ENCODE measurements at places on chromosomes 4 and X.

DNA sequence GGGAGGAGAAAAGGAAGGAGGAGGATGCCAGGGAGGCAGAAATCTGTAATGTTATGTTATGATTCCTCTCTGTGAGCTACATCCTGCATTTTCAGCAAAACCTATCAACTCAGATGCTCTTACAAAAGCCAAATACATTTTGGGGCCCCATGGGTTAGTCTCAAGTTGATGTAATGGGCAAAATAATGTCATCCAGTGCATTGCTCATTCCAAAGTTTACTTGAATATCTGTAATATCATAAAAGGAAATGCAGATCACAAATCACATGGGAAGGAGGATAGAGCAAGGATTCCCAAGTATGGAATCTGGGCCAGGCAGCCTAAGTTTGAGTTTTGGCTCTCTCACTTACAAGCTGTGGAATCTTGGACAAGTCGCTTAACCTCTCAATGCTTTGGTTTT, 74.9 kb upstream of the SOD3 start:
- DNase-seq: no peak

DNA sequence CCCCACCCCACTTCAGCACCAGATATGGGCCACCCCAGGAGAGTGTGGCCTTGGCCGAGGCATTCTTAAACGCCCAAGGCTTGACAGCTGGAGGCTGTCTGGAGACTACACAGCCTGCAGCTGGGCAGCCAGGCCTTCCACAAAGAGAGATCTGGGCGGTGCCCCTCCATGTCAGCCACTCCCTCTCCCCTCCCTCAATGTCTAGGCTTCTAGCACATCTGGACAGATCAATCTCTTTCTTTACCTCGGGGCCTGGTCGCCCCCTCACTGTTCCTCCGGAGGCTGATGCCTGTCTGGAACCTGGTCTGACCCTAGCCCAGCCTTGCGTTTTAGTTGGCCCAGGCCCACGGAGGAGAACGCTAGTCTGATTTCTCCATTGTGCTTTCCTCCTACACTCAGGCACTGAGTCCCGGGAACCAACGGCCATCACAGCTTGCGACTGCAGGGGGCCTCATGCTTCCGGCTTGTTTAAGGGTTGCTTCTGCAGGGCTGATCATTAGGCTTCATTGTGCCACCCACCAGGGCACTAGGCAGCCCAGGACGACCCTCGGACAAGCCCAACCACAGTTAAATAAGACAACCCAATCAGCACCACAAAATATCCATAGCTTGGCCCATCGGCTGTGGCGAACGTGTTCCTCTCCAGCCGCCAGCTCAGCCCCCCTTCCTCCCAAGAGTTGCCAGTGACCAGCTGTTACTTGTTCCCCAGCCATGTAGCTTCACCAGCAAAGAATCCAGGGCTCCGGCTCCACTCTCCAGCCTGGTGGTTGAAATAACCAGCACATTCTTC, 200.6 kb downstream of the BCOR start:
- DNase-seq: no peak

- no peak for DNase-seq
These were observed 69.9 kb downstream of the TEX13A start for GRCh38 chrX:105150557-105150956.

- no peak for DNase-seq
These were observed 1993.8 kb downstream of the ARAP2 start for GRCh38 chr4:34250562-34250961.

DNA sequence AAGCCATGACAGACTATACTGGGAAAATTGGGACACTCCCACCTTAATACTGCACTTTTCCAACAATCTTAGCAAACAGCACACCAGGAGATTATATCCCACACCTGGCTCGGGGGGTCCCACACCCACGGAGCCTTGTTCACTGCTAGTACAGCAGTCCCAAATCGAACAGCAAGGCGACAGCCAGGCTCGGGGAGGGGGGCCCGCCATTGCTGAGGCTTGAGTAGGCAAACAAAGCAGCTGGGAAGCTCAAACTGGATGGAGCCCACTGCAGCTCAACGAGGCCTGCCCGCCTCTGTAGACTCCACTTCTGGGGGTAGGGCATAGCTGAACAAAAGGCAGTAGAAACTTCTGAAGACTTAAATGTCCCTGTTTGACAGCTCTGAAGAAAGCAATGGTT, 118.3 kb downstream of the MAGEB5 start:
- no peak for DNase-seq

GRCh38 chr4:73751166-73751565, 10.8 kb downstream of the CXCL8 start:
- DNase-seq: no peak

GRCh38 chr4:153971899-153972298, 183.0 kb upstream of the SFRP2 start:
- no peak for DNase-seq

DNA sequence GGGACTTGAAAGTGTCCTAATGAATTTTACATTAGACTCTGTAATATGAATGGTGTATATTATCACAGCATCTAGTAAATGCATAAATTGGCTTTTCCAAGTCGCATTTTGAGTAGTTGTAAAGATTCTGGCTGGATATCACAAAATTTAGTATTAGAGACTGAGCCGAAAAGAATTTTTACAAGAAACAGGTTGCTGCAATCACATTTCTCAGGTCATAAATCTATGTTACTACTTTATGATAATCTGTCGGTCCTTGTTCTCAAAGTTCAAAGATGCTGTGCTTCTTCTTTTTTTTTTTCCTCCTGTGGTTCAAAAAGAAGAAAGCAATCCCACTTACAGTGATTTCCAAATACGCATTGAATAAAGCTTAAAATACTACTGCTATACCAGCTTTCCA, 253.4 kb downstream of the KCNIP4 start:
- DNase-seq: no peak

GRCh38 chr4:81690871-81691270, 219.2 kb upstream of the RASGEF1B start:
- DNase-seq: no peak

DNA sequence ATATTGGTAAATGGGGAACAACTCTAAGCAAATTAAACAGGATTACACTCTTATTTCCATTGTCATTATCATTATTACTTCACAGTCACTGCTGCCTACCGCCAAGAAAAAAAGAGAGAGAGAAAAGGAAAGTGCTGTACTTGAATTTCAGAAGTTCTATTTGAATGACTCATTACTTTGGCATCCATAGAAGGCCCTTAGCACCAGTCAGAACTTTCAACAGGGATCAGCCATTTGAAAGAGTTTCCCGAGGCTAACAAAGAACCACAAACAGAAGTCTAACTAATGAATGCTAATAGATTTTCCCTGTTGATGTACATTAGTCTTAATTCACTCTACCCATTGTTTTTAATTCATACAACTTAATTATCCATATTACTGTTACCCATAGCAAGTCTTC, 116.3 kb downstream of the SHROOM4 start:
- DNase-seq: no peak

DNA sequence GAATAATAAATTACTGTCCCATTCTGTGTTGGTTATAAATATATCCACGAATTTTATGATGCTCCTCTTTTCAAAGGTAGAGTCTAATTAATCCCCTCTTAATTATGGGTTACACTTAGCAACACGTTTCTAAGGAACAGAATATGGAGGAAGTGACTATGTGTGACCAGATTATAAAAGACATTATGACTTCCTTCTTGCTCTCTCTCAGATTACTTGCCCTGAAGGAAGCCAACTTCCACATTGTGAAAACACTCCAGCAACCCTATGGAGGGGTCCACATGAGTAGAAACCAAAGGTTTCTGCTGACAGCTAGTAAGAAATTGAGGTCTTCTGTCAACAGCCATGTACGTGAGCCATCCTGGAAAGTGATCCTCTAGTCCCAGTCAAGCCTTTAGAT, 59.3 kb downstream of the WDFY3 start:
- DNase-seq: no peak

GRCh38 chrX:15511563-15511962, 11.0 kb downstream of the BMX start:
- no peak for DNase-seq

GRCh38 chrX:68045008-68045577, 388.2 kb downstream of the OPHN1 start:
- DNase-seq: no peak

DNA sequence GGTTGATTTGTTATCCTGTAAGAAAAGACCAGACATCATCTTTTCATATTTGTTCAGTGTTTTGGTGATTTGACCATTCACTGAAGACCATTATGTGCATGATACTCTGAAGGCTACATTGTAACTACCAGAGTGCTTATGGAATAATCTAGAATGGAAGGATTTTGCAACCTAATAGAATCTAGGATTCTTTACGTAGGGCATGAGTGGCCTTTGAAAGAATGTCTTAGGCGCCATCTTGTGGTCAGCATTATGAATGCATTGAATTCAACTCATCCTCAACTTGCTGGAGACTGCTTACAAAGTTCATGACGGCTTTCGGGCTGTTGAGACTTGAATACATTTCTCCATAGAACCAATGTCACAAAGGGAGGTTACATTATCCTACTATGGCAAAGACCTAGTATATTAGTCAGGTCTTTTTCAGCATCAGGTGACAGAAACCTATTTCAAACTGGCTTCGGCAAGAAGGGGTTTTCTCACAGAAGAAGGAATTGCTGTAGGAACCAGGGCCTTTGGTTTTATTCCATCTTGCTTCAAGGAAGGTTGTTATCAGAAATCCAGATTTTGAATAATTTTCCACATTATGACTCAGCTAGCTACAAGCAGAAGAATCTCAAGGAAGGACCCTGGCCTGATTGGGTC, 104.1 kb downstream of the GPAT3 start:
- DNase-seq: peak; percentile 68

- no peak for DNase-seq
These were observed 64.9 kb downstream of the GRID2 start for GRCh38 chr4:92368653-92369052.

DNA sequence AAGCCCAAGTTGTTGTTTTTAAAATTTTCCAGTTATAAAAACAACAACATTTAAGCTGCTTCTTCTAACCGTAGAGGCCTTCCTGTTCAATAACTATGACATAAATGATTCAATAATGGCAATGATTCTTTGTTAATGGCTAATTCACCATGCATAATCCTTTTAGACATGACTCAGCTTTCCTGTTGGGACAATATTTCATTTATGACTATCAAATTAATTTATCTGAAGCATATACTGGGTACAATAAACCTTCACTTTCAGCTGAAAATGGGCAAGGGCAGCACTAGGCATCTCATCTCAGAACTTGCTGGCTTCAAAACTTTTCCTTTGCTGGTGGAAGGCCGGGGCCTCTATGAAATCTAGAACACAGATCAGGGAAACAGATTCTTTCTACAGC, 38.9 kb downstream of the TBC1D9 start:
- no peak for DNase-seq

DNA sequence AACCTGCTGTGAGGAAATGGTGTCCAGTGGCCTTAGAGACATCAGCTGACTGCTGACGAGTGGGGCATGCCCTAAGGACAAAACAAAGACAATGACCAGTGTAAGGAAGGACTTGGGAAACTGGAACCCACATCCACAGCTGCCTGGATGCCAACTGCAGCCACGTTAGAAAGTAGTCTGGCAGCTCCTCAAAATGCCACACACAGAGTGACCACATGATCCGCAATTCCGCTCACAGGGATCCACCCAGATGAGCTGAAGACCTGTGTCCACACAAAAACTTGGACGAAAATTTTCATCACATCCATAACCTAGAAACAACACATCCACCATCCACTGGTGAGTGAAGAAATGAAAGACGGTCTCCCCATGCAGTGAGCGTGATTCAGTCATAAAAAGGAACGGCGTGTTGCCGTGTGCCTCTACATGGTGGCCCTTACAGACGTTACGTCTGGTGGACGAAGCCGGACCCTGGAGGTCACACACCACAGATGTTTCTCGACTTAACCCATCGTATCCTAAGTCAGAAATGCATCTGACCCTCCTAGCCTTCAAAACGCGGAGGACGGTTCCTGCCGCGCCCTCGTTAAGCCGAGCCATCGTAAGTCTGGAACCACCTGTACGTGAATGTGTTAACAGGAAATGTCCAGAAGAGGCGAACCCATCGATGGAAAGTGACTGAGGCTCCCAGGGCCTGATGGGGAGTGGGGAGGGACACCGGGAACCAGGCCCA, 40.6 kb upstream of the MXD4 start:
- DNase-seq: no peak

DNA sequence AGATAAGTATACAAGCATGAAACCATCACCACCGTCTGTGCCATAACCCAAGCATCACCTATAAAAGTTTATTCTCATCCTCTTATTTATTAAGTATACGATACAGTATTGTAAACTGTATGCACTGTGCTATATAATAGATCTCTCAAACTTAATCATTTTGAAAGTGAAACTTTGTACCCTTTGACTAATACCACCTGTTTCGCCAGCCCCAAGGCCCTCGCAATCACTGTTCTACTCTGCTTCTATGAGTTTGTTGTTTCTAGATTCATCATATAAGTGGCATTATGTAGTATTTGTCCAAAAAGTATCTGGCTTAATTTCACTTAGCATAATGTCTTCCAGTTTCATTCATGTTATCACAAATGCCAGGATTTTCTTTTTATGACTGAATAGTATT, 72.1 kb upstream of the DOCK11 start:
- DNase-seq: peak; percentile 17

- no peak for DNase-seq
These were observed 12.5 kb upstream of the MAB21L2 start for GRCh38 chr4:150569384-150569987.

DNA sequence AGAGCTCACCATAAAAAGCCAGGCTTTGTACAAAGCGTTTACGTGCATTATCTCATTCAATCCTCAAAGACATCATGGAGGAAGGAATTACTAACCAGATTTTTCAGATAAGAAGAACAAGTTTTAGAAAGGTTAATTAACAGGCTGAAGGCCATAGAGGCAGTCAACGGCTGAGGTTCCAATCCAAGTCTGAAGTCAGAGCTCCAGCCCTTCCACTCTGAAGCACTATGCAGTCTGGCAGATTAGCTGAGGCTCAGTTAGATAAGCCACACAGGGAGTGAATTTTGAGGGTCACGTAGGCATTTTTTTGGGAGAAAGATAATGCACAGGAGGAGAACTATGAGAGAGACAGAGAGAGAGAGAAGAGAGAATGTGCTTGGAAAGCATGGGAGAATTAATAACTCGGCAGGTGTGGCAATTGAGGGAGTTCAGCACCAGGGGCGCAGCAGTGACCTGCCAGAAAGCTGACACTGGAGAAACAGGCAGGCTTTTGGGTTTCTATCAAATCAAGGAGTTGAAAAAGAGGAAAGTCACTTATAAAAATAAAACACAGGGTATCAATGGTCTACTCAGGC, 116.5 kb upstream of the NAP1L5 start:
- DNase-seq: no peak

DNA sequence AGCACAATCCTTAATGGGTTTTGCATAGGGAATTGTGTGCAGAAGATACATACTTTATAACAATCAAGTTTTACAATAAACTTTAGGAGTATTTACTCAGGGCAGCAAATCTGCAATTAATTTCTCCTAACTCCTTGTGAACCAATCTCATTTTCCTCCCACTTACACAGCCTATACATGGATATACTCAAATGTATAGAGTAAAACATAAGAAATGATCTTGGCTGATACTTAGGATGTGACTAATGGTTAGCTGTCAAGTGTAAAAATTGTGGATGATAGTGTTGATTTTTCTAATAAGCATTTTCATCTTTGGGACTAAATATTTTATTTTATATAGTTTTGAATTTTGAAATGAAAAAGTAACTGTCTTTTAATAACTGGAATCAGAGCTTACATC, 759.6 kb downstream of the GRID2 start:
- DNase-seq: no peak

Measured in GM13977 (cell line).